ENCODE measurements at places on chromosomes 1 and 21.

- DNase-seq: no peak
Measured at GRCh38 chr1:151032164-151032563, 4.2 kb upstream of the BNIPL start.

- DNase-seq: no peak
Measured at GRCh38 chr1:22262583-22262982, 119.7 kb upstream of the WNT4 start.

- DNase-seq: peak; percentile 55
Measured at GRCh38 chr1:23561813-23562100, 2.5 kb upstream of the ID3 start.

DNA sequence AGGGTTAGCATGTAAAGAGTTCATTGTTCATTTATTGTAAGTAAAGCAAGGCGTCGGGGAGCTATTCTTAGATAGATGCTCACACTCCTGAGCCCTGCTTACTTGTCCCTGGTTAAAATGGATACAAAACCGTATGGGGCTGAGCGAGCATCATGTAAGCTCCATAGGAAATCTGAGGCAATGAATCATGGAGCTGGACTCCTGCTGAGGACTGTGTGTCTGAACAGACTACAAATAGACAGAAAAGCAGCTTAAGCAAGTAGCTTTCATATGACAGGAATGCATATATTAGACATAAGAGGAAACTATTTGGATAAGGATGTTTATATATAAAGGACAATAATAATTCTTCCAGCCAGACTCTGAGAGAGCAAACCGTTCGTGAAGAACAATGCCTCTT is 604.9 kb upstream of the PTBP2 start:
- DNase-seq: no peak

DNA sequence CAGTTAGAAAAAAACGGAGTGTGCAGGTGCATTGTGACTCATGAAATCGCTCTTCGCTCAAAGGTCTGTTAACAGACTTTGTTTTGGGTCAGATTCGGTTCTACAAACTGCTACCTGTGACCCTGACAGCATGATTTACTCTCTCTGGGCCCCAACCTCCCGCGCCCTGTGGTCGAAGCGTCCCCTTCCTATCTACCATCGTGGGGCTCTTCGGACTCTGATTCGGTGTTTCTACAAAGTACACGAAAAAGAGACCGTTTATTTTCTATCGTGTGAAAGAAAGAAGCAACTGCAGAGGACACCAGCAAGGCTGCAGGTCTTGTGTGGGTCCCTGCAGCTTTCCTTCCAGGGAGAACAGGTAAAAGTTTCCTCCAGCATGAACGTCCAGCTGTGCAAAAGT is 29.4 kb upstream of the SLC19A1 start:
- no peak for DNase-seq
